ENCODE measurements at places on chromosomes 6 and 20. TPM values are rescaled to one million over a fixed set of nuclear protein-coding genes. Genes with fewer than 3 reads are reported as not detected.

- DNase-seq: no peak
Observed at GRCh38 chr6:108847738-108848115, 495 bp upstream of the ARMC2 start.

DNA sequence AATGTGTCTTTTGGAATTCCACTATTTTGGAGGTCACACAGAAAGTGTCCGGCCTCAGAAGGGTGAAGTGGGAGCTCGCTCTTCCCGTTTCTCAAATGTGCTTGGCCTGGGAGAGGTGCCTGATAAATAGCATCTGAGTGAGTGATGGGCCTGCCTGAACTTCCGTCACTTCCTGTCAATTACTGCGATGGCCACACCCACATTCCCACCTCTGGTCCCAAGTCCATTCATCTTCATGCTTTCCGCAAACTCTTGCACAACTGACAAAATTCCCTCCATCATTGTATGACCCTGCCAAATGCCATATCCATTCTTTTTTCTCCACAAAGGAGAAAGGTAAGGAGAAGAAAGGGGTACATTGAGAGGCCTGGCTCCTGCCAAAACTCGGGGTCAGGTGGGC lies 169.0 kb downstream of the QKI start:
- DNase-seq: no peak

GRCh38 chr20:14815340-14815739 lies 477.9 kb upstream of the FLRT3 start:
- no peak for DNase-seq

GRCh38 chr6:122052346-122052900 lies 347.0 kb upstream of the HSF2 start:
- DNase-seq: no peak

DNA sequence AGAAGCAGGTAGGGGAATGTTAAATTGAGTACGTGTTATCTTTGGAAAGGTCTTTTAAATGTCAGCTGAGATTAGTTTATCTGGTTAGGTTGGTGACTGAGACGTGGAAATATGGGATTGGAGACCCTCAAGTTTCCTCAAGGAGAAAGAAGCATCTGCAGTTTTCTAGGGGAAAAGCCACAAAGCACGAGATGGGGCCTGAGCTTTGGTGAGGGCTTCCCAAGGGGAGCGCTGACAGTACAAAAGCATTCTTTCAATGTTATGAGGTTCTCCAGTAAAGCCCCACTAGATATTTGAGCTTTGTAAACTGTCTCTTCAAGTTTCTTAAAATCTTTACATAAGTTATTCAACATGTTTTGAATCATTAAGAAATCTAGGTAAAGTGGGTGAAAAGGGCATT lies 19.6 kb upstream of the HS3ST5 start:
- DNase-seq: no peak

DNA sequence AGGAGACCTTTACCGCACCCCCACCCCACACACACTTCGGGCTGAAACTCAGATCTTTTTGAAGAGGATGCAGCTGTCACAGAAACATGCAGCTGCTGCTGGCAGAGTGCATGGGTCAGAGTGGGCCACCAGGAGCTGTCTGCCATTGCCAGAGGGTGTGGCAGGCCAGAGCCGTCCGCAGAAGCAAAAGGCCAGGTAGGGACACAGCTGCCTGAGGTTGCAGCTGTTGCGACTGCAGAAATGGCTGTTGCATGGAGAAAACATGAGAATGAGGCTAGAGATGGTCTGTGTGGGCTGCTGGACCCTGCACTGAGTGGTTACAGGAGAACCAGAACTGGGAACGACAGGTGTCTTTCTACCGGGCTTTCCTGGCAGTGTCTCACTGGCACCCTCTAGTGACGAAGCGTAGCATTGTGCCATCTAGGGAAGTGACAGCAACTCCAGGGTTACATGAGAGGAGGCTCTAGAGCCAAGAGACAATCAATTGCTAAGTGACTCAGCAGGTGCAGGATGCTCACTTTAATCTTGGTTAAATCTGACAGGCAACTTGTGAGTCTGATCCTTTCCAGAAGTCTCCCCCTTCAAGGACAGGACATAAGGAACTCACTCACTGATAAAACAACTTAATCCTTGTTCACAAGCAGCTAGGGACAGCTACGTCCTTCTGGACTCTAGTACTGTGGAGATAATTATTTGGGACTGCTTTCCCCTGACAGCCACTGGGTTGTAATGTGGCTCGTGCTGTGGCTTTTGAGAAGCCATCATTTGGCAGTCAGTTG lies 29.1 kb upstream of the SERPINB9 start:
- peak; percentile 89 for DNase-seq

FIG4 gene
- polyA plus RNA-seq: 16.7 TPM

JAG1 gene
- polyA plus RNA-seq: 18.4 TPM

SLC2A10 gene
- 4.8 TPM for polyA plus RNA-seq

DEFB124 gene
- polyA plus RNA-seq: 0.23 TPM

All from thymus (tissue), 14 donors.